ENCODE measurements at places on chromosomes 1 and 21.

DNA sequence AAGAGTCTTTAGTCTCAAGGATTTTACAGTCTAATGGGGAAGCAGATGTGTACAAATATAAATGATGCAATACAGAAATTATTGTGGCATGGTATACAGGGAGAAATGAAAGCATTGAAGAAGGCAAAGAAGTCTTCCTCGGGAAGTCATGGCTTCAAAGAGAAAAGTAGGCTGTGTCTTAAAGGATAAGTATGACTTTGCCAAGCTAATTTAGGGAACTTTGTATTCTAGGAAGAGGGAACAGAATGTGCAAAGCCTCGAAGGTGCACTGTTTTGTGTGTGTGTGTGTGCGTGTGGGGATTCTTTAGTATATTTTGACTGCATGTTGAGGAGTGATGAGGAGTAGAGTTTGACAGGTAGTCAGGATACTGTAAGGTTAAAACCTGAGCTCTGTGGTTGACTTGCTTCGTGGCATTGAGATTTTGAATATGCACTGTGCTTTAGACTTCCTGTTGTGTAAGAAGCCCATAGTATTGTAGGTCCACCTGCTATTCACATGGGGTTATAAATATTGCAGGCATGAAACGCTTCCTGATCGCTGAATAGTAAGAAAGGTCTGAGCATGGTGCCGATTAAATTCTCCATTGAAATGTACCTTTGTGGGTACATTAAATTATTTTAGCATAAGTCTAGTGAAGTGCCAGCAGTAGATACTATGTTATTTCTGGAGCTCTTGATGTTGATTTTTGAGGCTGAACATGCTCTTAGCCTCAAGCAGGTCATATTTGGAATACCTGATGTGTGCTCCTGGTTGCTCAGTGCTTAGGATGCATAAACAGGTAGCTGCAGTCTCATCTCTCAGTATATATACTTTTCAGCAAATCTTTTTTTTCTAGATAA lies 8.0 kb downstream of the SMAP2 start:
- DNase-seq: peak; percentile 45

GRCh38 chr1:234718496-234719453 lies 108.8 kb upstream of the IRF2BP2 start:
- no peak for DNase-seq

DNA sequence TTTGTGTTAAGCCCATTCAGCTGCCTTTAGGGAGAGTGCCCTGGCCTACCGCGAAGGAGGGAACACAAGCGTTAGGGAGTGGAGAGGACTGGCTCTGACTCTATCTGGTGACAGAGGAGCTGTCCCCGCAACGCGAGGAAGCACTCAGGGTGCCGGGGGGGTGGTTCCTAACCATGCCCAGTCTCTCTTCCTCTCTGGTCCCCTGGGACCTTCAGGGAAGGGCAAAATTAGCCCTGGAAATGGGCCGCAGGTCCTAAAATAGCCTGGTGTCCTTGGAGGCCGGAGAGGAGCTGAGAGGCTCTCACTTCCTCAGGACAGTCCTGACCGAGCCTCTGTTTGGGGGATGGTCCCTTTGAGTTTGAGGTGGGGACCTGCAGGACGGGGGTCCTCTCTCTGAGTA lies 5.8 kb downstream of the SLC45A1 start:
- DNase-seq: no peak

- DNase-seq: peak; percentile 45
Observed at GRCh38 chr1:222171005-222171404, 376.9 kb downstream of the HHIPL2 start.

DNA sequence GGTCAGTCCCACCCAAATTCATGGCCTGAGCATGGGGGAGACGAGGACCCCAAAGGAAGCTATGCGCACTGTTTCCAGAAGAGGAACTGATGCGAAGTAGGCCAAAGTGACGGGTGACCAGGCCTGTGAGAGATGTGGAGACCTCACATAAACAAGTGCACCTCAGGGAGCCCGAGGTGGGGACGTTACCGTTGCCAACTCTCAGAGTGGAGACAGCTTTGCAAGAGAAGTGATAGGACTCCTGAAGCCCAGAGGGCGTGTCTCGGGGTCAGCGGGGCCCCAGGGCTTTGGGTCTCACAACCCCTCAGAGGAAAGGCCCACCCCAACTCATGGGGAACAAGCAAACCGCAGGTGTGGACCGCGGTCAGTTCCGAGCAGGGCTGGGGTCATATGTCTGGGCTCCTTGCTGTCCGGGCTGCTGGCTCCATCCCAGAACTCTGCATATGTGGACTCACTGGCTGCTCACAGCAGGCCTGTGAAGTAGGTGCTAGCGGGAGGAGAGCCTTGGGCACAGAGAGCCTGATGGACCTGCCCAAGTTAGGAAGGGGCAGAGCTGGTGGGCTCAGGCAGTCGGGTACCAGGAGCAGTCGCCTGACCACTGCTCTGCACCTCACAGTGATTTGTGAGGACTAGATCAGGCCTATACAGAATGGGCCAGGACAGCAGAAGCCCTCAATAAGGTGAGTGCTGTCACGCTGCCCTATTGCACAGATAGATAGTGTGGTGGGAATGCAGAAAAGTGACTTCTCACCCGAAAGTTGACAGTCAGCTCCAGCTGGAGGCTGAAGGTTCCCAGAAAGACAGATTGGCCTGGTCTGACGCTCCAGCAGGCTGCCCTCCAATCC lies 26.2 kb downstream of the STUM start:
- no peak for DNase-seq

DNA sequence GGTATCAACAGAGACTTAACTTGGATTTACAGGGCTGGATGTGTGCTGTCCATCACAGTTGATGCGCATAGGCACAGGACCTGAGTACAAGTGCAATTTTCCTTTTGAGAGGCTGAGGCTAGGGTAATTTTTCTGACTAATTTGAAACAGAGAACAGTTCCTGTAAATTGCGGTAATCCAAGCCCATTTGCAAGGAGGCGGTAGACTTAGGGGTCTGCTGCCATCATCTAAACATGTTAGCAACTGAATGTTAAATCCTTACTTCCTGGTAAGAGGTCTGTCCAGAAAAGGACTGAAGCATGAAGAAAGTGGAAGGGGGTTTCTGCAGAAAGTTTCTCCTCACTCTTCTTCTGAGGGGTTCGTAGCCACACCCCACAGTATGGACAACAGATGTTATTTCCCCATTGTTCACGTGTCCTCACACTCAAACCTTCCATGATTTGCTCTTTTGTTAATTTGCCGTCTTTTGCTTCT lies 23.7 kb upstream of the C1orf198 start:
- no peak for DNase-seq

GRCh38 chr21:42236014-42236413 lies 17.1 kb downstream of the ABCG1 start:
- DNase-seq: no peak

GRCh38 chr1:96472471-96472870 lies 249.1 kb upstream of the PTBP2 start:
- DNase-seq: no peak

- DNase-seq: peak; percentile 86
Observed at GRCh38 chr1:183567584-183567983, 22.7 kb downstream of the NCF2 start.

GRCh38 chr1:208599063-208599462 lies 354.9 kb upstream of the PLXNA2 start:
- DNase-seq: no peak

DNA sequence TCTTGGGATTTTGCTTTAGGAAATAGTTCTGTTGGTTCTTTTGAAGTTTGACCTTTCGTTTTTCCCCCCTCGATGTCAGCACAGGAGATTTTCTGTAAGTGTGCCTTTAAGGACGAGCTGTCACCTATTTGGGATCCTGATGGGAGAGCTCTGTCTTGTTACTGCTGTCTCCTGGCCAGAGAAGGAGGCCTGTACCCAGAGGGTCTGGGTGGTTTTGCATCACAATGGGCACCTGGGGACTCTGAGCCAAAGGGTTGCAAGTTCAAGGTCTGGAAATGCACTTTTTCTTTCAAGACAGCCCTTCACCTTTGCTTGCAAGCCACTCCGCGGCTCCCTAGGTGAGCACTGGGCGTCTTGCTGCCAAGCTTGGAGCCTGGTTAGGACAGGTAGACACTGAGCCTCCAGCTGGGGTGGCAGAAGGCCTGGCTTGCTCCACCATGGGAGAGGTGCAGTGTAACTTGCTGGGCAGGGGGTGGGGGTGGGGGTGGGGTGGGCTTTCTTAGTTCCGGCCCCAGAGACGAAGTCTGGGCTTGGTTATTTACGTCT lies 2.9 kb downstream of the AJAP1 start:
- no peak for DNase-seq

- DNase-seq: no peak
Observed at GRCh38 chr1:211653959-211654496, 21.4 kb downstream of the NEK2 start.

DNA sequence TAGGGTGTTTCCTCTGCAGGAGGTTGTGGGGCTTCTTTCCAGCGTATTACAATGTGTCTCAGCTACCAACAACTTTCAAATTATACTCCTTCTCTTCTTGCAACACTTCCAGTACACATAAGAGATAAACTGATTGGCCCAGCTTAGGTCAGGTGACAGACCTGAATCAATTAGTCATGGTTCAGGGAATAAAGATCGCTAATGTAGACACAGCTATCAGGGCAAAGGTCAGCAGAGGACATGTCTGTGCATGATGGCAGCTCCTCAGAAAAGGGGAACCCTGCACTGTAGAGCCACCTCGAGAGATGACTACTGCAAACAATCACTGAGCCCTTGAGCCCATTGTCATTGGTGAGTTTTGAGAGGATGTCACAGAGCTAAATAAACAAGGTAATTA lies 36.8 kb upstream of the PKN2 start:
- peak; percentile 27 for DNase-seq

DNA sequence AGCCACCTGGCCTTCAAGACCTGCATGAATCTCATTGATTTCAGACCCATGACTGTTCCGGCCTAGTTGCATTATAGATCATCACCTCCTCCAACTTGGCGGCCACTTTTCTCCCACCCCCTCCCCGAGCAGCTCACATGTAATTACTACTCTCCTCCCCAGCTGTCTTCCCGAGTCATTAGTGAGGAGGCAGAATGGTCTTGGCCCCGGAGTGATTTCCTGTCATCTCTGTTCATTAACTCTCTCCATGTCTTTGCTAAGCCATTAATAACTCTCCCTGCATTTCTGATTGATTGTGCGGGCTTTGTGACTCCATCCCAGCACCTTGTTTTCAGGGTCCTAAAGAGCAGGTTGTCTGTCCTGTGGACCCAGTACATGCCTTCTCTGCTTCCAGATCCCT lies 75.6 kb upstream of the CNTN2 start:
- DNase-seq: no peak

GRCh38 chr1:103156966-103157365 lies 48.6 kb upstream of the COL11A1 start:
- no peak for DNase-seq

- DNase-seq: no peak
Observed at GRCh38 chr1:222919478-222919865, 104.6 kb downstream of the DISP1 start.

- no peak for DNase-seq
Observed at GRCh38 chr1:55214934-55215193, 300 bp downstream of the USP24 start.

GRCh38 chr1:51837243-51837642 lies 41.3 kb downstream of the NRDC start:
- DNase-seq: no peak

GRCh38 chr1:8382608-8383505 lies 64.9 kb downstream of the SLC45A1 start:
- no peak for DNase-seq

GRCh38 chr1:220955116-220955515 lies 75.9 kb downstream of the HLX start:
- no peak for DNase-seq

- DNase-seq: no peak
Observed at GRCh38 chr1:243496187-243496646, 240.4 kb downstream of the SDCCAG8 start.

DNA sequence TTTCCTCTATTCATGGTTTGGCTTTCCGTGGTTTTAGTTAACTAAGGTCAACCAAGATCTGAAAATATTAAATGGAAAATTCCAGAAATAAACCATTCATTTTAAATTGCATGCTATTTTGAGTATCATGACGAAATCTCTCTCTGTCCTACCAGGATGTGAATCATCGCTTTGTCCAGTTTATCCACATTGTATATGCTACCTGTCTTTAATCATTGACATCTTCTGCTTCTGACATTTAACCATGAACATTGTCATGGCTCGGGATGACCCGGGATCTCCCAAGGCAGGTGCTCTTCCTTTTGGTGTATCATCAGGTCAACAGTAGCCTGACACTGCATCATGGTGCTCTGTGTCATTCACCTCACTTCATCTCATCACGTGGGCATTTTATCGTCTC lies 125.5 kb upstream of the HNRNPU start:
- DNase-seq: no peak

- DNase-seq: no peak
Observed at GRCh38 chr1:48450505-48450904, 21.5 kb downstream of the SPATA6 start.

GRCh38 chr1:85344256-85344694 lies 67.8 kb upstream of the BCL10 start:
- DNase-seq: peak; percentile 5

GRCh38 chr1:64320470-64320869 lies 117.0 kb downstream of the UBE2U start:
- no peak for DNase-seq

DNA sequence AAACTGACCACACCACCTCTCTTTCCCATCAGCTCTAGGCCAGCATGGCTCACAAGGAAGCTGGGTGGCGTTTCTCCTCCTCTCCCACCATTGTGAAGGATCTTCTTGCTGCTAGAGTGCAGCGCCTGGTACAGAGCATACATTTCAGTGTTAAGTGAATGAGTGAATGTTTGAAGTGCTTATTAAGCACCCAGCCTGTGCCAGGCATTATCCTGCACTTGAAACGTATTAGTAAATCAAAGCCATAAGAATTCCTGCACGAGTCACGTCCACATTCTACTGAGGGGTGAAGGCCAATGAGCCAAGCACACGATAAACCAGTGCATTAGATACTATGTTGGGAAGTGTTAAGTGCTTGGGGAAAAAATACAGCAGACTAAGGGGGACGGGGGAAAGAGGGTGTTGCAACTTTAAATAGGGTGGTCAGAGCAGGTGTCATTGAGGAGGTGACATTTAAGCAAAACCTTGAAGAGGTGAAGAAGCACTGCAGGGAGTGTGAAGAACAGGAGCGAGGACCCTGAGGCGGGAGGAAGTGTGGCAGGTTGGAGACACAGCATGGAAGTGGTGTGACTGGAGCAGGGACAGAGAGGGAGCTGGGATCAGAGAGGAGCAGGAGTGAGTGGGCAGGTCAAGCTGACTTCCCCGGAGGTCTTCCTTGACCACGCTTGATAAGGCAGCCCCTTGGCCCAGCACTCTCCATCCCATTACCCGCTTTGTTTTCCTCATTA lies 48.5 kb upstream of the LRRN2 start:
- DNase-seq: no peak

GRCh38 chr1:161933592-161934588 lies 89.8 kb downstream of the OLFML2B start:
- no peak for DNase-seq

GRCh38 chr1:55059302-55060132 lies 20.2 kb downstream of the PCSK9 start:
- no peak for DNase-seq

Data from hematopoietic multipotent progenitor cell treated with erythropoietin and hydrocortisone succinate and interleukin-3 and kit ligand, for 8 days (in vitro differentiated cells).